Activated naive CD4-positive, alpha-beta T cell treated with Interleukin-2 at 50 U/mL for 16 hours (primary cell): ENCODE measurements at places on chromosomes 4 and X.

DNA sequence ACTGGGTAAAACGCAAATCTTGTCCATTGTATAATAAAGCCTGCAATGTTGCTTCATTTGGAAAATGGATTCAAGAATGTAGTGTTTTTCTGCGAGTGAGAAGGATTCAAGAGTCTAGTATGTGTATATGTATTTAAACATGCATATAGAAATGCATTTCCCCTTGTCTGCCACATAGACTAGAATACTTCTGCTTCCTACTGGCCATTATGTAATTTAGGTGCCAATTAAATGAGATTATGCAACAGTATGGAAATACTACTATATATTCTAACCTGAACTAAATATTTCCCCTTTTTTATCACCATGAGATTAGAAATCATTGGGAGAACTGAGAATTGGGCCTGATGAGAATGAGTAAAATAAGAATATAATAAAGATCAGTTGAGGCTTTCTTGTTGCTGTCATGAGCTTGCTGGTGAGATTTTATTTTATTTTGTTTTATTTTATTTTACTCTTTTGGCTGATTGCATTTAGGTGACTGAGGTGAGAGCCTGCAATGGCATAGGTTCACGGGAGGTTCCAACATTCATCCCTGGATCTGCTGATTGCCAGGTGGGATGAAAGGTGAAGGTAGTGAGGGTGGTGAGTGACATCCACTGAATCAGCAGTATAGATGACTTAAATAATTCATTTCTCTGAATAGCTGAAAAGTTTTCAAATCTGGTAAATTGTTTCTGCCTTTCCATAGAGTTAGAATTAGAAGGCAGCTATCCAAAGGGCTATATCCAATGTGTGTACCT, 95.6 kb upstream of the SLC4A4 start:
- DNase-seq: no peak

- DNase-seq: no peak
Observed at GRCh38 chr4:145497199-145498149, 15.8 kb downstream of the SMAD1 start.

DNA sequence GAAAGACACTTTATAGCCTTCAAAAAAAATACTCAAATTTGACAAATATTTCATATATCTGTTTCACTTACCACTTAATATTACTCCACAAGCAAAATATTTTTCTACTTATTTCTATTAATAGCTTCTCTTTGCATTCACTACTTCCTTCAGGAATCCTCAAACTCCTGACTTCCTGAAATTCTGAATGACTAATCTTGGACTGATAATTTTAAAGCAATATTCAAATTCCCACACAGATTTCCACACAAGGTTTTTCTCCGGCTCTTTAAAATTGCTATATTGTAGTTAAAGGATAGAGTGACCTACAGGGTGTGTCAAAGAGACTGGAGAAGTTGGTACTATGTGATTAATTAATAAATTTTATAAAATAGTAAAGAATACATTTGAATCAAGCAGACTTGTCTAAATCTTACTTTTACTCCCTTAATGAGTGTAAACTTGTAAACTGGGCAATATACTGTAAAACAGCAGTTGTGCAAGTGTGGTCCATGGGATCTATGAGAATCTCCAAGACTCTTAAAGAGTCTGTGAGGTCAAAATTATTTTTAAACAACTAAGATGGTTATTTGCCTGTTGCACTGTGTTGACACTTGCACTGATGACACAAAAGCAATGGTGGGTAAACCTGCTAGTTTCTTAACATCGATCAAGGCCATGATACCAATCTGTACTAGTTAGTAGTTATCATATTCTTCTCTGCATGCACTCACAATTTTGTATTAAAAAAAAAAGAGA, 44.5 kb downstream of the ANKRD17 start:
- DNase-seq: no peak

DNA sequence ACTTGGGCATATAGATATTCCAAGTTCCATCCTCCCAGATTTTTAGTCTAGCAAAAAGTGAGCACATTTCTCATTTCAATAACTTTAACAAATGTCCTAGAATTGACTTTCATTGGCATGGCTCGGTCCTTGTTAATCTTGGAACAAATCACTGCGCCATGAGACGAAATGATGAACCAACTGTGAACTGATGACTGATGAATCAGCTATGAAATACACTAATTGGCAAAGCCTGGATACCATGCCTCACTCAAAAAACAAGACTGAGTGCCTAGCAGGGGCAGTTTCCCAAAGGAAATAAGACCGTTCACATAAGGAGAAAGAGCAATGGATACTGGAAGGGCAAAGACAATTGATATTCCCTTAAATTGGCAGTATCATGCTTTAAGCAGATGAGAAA, 248.6 kb upstream of the VEGFC start:
- no peak for DNase-seq

- no peak for DNase-seq
Observed at GRCh38 chr4:40228497-40229365, 31.9 kb downstream of the RHOH start.

DNA sequence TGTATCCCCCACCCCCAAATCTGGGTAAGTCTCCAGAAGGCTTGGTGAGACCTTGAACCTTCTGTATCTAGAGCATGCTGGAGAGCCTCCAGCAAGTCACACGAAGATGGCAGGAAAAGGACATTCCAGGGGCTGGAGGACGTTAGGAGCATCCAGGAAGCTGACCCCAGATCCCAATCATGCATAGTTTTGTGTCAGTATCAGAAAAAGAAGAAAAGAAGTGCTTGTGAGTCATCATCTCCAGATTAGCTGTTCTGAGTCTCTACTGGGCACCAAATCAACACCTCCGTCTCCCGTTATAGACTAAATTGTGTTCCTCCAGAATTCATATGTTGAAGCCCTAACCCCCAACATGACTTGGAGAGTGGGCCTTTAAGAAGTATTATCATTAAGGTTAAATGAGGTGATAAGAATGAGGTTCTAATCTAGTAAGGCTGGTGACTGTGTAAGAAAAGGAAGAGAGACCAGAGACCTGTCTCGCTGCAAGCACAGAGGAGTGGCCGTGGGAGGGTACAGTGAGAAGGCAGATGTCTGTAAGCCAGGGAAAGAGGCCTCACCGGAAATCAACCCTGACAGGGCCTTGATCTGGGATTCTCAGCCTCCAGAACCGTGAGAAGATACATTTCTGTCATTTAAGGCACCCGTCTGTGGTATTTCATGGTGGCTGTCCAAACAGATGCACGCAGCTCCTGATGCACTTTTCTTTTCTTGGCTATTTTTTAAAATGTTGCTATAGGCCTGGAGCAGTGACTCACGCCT, 38.1 kb upstream of the CLDN24 start:
- DNase-seq: no peak

DNA sequence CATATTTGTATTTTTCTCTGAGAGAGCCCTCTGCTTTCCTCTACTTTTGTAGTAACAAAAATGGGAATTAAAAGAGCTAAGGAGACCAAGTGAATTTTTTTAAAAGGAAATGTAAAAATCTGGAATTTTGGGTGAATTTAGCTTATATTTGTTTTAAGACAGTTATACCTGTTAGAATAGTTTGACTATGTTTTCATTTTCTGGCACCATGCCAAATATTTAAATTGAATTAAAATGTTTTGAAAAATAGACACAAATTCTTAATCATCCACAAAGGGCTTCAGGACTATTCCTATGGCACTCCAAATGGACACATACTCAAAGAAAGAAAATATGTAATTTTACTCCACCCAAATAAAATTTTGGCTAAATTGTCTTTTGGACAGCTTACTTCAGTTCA, 209.6 kb downstream of the SH3BGRL start:
- no peak for DNase-seq

GRCh38 chr4:156223985-156224384, 270.3 kb upstream of the CTSO start:
- no peak for DNase-seq

DNA sequence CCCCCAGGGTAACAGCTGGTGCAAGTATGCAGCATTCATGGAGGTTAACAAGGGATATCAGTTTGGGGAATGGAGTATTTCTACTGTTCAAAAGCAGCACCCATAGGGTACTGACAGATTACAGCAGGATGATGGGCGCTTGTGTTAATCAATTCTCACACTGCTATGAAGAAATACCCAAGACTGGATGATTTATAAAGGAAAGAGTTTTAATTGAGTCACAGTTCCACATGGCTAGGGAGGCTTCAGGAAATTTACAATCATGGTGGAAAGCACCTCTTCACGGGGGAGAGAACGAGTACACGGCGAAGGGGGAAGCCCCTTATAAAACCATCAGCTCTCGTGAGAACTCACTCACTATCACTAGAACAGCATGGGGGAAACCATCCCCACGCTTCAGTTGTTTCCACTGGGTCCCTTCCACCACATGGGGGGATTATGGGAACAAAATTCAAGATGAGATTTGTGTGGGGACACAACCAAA, 64.1 kb downstream of the TNIP2 start:
- DNase-seq: peak; percentile 37

GRCh38 chr4:150229520-150229919, 151.3 kb downstream of the DCLK2 start:
- DNase-seq: no peak

GRCh38 chr4:113708250-113708649, 53.3 kb downstream of the CAMK2D start:
- DNase-seq: no peak

- no peak for DNase-seq
Observed at GRCh38 chrX:110403441-110404238, 45.0 kb downstream of the RTL9 start.

DNA sequence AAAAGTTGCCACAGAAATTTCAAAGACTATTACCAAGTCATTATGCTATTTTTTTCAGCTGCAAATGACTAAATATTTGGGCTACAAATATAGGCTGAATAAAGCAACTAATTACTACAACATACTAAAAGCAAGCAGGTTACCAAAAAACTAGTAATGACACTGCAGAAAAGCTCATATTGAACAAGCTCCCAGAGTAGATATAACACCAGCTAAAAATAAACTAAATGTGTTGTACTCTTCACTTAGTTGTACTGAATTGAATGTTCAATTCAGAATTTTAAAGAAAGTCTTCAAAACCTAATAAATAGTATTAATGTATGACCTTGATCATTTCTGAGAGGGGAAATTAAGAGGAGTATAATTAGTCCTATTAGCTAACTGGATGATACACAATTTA, 12.0 kb downstream of the ATP8A1 start:
- DNase-seq: no peak

DNA sequence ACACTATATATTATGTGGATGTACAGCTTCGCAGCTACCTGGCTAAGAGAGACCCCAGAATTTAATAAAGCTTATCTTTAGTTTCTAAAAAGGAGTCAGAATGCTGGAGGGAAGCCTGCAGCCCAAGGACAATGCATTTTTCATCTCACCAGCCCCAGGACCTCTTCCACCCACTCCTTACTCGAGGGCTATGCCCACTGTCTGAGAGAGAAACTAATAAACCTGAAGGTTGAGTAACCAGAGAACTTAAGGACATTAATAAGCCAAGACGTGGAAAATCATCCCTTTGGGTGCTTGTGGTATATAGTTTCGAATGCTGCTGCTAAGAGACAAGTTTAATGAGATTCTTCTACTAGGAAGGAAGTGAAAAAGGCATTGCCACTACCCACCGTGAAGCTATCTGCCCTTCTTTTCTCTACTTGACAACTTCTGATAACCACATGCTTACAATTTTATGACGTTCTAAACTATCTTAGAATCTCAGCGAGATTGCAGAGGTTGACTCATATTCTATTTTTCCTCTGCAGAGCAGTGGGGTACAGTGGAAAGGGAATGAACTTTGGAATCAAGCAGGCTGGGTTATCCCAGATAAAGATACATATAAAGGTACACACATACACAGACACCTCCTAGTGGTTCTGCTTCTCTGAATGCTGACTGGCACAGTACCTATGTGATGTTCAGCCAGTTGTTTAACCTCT, 3.3 kb downstream of the RELL1 start:
- no peak for DNase-seq

DNA sequence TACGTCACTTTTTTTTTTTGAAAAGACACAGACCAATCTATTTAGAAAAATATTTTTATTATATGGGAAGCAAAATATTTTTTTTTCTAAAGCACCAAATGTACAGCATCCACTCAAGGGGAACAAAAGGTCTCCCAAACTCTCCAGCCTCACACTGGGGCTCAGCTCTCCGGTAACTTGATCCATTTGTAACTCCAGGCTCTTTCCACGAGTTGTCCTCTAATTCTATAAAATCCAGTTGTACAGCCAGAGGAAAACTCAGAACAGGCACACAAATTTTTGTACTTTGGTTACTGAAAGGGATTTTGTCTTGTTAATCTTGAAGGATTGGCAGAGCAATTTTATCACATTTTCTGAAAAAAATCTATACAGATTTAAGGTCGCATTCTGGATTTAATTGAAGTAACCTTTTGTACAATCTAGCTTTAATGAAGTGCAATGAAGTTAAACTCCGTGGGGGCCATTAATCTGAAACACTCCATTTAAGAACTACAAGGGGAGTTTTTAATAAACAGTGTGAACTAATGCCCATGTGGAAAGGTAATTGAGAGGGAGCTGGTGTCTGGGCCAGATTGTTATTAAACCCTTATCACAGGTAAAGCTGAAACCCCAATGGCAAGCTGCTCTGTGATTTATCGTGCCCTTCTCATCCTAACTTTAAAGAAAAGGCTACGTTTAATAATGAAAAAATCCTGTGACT, 161.2 kb upstream of the FRG1 start:
- no peak for DNase-seq

DNA sequence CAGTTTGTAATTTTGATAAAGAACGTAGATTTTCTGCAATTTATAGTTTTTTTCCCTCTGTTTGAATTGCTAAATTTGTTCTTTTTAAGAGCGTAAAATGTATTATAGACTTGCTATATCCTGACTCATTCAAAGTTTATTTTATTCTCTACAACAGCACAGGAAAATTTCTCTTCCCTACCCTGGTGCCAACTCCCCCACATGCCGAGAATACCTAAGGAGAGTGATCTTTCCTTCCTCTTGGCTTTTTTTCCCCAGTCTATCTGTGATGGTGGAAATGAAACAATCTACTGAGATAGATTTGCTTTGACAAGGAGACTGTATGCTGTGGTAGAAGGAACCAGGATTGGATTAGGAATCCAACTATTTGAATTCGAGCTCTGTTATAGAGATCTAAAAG, 271.6 kb downstream of the TLL1 start:
- no peak for DNase-seq

GRCh38 chrX:99078301-99078700, 1331.8 kb downstream of the PCDH19 start:
- no peak for DNase-seq

- DNase-seq: no peak
Observed at GRCh38 chr4:52560844-52561280, 98.2 kb downstream of the USP46 start.

GRCh38 chrX:11050013-11050412, 61.1 kb upstream of the HCCS start:
- no peak for DNase-seq

GRCh38 chr4:89420507-89420906, 112.9 kb upstream of the GPRIN3 start:
- no peak for DNase-seq

GRCh38 chr4:169054879-169055278, 44.8 kb upstream of the CBR4 start:
- no peak for DNase-seq

- no peak for DNase-seq
Observed at GRCh38 chr4:41465146-41465761, 72.7 kb upstream of the LIMCH1 start.

- DNase-seq: no peak
Observed at GRCh38 chrX:1883772-1884171, 268.9 kb downstream of the ASMT start.

- DNase-seq: no peak
Observed at GRCh38 chr4:139234253-139234652, 45.8 kb downstream of the MGARP start.

- DNase-seq: no peak
Observed at GRCh38 chr4:128770807-128771206, 38.7 kb upstream of the JADE1 start.

GRCh38 chrX:109537324-109537665, 651 bp downstream of the NXT2 start:
- DNase-seq: peak; percentile 1
